ENCODE measurements at places on chromosomes 5 and 9.

- no peak for DNase-seq
Observed at GRCh38 chr5:68122439-68123328, 92.9 kb upstream of the PIK3R1 start.

DNA sequence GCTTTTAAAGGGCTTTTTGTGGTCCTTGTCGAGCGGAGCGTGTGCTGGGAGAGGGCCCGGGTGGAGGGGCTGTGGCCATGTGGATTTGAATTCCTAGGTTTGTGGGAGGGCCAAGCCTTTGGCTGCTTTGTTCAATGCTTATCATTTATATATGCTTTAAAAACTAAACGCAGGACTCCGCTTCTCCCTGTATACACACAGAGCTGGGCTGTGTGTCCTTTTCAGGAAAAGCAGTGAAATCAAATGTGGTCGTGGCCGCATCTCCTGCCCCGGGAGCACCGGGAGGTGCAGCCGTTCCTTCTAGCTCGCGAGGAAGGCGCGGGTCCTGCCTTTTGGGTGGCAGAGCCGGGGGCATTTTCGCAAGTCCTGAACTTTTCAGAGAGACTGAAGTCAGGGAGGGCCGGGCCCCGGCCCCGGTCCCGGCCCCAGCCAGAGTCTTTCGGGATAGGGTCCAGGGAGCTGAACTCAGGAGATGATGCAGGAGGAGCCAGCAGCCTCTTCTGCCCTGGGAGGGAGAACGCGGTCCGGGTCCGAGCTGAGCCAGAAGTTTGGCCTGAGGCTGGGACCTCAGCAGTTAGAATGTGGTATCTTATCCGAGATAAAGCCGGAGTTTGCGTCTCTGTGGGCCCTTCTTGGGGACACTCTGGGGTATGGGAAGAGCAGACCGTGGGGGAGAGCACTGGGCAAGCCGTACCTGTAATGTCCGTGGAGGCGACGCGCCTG is 158.8 kb downstream of the C9orf152 start:
- peak; percentile 65 for DNase-seq

DNA sequence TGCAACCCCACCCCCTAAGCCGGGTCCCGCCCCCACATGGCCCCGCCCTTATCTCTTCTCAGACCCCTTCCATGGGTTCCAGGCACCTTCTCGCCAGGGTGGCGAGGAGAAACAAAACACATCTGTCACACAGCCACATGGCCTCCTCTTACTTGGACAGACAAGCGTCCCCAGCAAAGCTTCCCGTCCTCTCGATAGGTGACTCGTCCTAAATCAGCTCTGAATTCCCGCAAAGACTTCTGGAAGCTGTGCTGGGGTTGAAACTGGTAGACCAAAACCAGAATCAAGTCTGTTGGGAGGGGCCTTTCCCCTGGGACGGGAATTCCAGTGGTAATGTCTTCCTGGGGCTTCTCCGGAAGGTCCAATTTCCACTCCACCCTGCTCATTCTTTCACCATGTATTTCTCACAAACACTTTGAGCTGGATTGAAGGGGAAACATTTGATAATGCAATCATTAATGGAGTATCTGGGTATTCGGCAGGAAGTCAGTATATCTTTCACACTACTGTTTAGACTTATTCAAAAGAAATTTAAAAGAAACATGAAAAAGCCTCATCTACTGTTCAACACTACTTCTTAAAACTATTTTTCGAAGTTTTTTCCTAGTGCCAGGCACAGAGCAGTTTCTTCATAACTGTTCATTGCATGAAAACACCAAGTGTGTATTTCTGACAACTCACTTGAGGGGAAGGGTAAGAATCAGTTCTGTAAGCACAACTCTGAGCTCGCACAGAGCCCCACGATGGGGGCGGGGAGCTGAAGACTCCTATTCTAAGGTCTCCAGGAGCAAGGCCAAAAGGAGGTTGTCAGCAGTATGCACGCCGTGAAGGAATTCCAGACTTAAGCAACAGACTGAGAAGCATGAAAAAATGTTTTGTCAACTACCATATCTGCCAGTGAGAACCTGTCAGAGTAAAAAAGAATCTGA is 644 bp upstream of the CTNNAL1 start:
- DNase-seq = no peak

DNA sequence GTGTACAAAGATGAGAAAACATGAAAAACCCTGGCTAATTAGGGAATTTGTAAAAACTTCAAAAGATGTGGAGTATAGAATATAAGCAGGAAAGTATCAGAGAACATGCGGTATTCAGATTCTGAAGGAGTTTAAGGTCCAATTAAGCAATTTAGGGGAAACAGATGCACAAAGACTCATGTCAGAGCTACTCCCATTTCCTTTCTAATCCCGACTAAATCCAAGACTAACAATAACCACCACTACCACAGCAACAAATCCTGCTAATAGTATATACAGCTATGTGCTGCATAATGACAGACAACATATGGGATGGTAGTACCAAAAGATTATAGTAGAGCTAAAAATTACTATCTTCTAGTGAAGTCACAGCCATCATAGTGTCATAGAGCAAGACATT is 102.1 kb downstream of the LURAP1L start:
- no peak for DNase-seq

DNA sequence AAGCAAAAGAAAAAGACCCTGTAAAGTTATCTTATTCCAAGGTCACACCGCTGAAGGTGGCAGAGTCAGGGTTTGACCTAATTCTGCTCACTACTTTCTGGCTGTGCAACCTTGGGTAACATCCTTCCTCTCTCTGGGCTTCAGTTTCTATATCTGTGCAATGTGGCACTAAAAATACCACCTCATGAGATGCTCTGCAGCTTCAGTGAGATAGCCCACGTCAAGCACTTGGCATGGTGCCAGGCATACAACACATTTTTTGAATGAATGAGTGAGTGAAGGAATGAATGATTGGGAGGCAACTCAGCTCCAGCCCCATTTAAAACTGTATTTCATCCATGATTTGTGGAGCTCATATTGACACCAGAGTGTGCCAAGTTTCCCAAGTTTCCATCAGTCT is 62.3 kb downstream of the FOXI1 start:
- no peak for DNase-seq

DNA sequence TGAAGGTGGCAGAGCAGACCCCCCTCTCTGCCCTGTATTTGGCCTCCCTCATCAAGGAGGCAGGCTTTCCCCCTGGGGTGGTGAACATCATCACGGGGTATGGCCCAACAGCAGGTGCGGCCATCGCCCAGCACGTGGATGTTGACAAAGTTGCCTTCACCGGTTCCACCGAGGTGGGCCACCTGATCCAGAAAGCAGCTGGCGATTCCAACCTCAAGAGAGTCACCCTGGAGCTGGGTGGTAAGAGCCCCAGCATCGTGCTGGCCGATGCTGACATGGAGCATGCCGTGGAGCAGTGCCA is 3.8 kb downstream of the ALDH1B1 start:
- no peak for DNase-seq

GRCh38 chr5:136308212-136308795 is 57.0 kb downstream of the TRPC7 start:
- DNase-seq = peak; percentile 9

- peak; percentile 24 for DNase-seq
Observed at GRCh38 chr5:169970911-169971765, 9.2 kb downstream of the INSYN2B start.

DNA sequence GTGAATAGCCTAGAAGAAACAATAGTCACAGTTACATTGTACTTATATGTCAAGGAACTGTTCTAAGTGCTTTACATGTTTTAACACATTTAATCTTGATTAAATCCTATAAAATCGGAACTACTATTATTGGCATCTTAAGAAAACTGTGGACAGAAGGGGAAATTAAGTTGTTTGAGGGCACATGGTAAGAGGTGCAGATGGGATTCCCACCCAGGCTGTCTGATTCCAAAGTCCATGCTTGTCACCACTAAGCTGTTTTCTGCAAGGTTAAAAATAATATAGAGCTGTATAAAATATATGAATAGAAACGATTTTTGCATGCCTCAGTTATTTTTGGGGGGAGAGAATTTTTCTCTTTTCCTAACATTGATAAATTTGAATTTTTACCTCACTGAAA is 194.6 kb upstream of the KLF9 start:
- DNase-seq = no peak

DNA sequence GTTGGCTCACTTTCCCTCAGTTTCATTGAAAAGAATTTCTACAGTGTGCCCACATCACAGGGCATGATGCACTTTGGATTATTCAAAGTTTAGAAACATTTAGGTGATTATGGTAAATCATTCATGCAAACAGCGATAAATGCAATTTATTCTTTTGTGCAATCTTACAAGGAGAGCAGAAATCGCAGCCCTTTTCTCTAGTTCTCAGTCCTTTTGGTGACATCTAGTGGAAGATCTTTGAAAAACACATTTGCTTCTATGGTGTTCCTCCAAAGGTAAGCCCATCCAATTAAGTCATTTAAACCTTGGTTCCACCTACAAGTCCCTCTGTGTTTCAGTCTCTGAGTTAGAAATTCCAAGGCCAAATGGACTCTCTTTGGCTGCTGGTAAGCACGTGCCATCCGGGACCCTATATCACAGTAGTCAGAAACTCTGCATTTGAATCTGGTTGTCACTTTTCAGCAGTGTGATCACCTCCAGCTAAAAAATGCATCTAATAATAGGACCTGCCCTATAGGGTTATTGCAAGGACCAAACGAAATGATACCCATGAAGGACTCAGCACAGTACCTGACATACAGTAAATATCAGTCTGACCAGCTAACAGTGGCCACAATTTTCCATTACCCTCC is 66.4 kb downstream of the MACROH2A1 start:
- DNase-seq = peak; percentile 66

DNA sequence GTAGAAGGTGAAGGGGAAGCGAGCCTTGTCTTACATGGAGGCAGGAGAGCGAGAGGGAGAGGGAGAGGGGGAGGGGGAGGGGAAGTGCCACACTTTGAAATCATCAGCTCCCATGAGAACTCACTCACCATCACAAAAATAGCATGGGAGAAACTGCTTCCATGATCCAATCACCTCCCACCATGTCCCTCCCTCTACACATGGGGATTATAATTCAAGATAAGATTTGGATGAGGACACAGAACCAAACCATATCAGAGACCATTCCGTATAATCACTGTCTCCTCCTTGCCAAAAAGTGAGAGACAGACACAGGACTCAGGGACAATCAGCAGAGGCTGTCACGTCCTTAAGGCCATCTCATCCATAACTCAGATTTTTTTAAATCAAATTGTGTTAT is 187.7 kb upstream of the TAS2R1 start:
- no peak for DNase-seq

- DNase-seq = no peak
Observed at GRCh38 chr5:73378070-73378469, 70.5 kb downstream of the FOXD1 start.

- DNase-seq = no peak
Observed at GRCh38 chr5:176401281-176402205, 13.0 kb downstream of the HIGD2A start.

- no peak for DNase-seq
Observed at GRCh38 chr5:27208051-27208450, 169.7 kb upstream of the CDH9 start.

DNA sequence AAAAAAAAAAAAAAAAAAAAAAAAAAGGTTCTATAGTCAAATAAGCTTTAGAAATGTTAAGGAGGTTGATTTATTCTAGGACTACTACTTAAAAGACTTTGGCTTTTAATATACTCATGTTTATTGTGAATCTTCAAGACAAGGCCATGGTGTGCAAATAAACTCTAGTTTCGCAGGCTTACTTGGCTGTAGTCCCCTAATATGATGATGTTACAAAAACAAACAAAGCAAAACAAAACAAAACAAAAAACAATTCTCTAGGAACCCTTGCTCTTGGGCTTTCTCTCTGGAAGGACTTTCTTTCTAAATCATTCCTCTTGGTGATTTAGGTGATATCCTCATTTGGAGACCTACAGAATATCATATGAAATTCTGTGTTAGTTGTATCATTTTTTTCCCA is 172.0 kb downstream of the GDNF start:
- no peak for DNase-seq

GRCh38 chr5:168790002-168790635 is 211.0 kb upstream of the PANK3 start:
- no peak for DNase-seq

DNA sequence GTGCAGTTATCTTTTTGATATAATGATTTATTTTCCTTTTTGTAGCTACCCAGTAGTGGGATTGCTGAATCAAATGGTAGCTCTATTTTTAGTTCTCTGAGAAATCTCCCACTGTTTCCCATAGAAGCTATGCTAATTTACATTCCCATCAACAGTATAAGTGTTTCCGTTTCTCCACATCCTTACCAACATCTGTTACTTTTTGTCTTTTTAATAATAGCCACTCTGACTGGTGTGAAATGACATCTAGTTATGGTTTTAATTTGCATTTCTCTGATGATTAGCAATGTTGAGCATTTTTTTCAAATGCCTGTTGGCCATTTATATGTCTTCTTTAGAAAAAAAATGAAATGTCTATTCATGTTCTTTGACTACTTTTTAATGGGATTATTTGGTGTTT is 94.7 kb downstream of the SERINC5 start:
- no peak for DNase-seq

- peak; percentile 22 for DNase-seq
Observed at GRCh38 chr5:16618138-16618897, 1.5 kb upstream of the RETREG1 start.

DNA sequence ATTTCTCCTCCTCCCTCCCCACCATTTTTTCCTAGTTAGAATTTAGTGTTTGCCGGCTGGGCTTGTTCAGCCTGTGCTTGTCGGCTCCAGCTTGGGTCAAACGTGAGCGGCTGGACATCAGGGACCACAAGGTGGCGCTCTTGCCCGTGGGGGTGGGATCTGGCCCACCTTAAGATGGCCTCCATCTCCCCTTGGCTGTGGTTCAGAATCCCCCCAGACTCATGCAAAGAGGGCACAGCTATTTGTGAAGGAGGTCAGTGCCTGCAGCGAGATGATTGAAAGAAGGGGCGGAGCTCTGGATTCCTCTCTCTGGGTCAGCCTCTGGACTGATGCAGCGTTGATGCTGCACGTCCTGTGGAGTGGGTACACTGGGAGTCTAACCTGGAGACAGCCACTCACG is 283.3 kb upstream of the TUT7 start:
- peak; percentile 45 for DNase-seq

- no peak for DNase-seq
Observed at GRCh38 chr5:148915224-148915817, 88.9 kb downstream of the ADRB2 start.

DNA sequence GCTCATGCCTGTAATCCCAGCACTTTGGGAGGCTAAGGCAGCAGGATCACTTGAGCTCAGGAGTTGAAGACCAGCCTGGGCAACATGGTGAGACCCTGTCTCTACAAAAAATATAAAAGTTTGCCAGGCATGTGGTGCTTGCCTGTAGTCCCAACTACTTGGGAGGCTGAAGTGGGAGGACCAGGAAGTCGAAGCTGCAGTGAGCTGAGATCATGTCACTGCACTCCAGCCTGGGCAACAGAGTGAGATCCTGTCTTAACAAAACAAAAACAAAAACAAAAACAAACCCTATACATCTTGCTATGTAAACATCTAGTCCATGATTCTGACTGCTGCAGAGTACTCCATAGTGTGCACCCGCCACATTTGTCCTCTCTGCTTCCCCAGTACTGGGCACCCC is 19.8 kb upstream of the PPP2CA start:
- no peak for DNase-seq

- DNase-seq = no peak
Observed at GRCh38 chr5:27387535-27388073, 349.2 kb upstream of the CDH9 start.
